IgD-negative memory B cell (primary cell): ENCODE measurements at places on chromosomes 11 and 22. TPM values are rescaled to one million over a fixed set of nuclear protein-coding genes. Genes with fewer than 3 reads are reported as not detected.

Gene EXPH5
- polyA plus RNA-seq: 0.05 TPM

Gene EMID1
- not detected for polyA plus RNA-seq

Gene MPZL2
- polyA plus RNA-seq: not detected

Gene OR4A16
- not detected for polyA plus RNA-seq
